ELR (cell line): ENCODE measurements at places on chromosomes 13 and 19.

DNA sequence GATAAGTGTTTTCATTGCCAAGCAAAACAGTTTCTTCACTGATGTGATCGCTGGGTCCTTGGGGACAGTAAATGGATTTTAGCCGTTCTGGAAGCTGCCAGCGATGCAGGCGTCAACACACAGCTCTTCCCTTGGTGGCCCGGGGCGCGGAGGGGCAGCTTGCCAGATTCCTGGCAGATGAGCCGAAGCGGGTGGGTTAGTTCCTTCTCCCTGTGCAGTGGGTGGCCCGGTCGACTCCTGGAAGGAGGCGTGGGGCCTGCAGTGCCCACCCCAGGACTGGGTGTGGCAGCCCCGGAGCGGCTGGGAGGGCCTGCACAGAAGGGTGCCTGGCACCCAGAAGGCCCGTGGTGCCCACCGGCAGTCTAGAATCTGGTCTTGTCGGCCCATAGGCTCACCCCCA lies 69.0 kb downstream of the KDM4B start:
- no peak for DNase-seq

- no peak for DNase-seq
These were observed 1.4 kb upstream of the ZNF414 start for GRCh38 chr19:8515317-8515716.

DNA sequence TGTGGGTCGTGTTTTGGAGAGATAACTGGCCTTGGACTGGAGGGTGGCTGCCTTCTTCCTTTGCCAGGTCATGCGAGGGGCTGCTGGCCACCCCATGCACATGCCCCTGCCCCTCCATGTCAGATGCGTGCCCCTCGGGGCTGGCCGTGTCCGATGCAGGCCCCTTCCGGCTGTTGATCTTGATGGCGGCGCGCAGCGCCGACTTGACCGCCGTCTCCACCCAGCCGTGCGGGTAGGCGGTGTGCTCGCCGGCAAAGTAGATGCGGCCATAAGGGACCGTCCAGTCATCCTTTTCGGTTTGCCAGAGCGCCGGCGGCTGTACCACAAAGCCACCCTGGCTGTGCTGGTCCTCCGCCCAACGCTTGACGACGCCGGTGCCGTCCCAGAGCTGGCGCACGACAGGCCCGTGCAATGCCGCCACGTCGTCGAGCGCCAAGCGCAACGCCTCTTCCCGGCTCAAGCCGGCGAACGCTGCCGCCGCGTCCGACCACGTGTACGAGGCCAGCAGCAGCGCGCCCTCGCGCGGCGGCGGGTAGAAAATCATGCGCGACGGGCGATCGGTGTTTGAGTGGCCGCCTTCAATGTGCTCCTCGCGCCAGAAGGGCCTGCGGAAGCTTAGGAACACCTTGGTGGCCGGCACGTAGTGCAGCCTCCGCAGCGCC lies 6.9 kb downstream of the IL4I1 start:
- no peak for DNase-seq

- peak; percentile 10 for DNase-seq
These were observed 5.5 kb upstream of the CCNE1 start for GRCh38 chr19:29806098-29806866.

GRCh38 chr19:50252111-50252886 lies 48.9 kb downstream of the MYH14 start:
- DNase-seq = peak; percentile 37

DNA sequence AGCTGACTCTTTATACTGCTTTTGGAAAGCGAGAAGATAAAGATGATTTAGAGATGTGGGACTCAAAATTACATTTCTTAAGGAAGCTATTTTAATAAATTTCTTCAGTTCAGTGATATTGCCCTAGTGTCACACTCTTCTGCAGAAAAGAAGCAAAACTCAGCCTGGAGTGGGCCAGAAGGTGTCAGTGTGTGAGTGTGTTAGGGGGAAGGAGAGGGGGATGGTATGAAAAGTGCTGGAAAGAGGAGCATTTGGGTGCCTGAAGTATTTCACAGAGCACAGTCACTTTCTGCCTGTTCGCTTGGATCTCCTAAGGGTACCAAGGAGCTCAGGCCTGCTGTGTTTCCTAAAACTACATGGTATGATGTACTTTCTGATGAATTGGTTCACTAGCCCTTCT lies 84.5 kb upstream of the FRY start:
- DNase-seq = no peak

DNA sequence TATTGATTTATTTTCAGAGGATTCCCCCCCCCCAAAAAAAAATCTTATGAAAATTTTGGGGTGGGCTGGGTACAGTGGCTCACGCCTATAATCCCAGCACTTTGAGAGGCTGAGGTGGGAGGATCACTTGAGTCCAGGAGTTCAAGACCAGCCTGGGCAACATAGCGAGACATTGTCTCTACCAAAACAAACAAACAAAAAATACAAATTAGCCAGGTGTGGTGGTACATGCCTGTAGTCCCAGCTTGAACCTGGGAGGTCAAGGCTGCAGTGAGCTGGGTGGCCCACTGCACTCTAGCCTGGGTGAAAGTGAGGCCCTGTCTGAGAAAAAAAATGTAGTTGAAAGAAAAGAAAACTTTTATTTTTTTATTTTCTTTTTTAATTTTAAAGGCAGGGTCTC lies 17.9 kb downstream of the NECTIN2 start:
- DNase-seq = no peak

- peak; percentile 82 for DNase-seq
These were observed 29.9 kb upstream of the RNF113B start for GRCh38 chr13:98206946-98207345.
